ENCODE measurements at places on chromosomes 12 and 14.

- no peak for DNase-seq
Observed at GRCh38 chr14:78524766-78525165, 354.6 kb downstream of the NRXN3 start.

DNA sequence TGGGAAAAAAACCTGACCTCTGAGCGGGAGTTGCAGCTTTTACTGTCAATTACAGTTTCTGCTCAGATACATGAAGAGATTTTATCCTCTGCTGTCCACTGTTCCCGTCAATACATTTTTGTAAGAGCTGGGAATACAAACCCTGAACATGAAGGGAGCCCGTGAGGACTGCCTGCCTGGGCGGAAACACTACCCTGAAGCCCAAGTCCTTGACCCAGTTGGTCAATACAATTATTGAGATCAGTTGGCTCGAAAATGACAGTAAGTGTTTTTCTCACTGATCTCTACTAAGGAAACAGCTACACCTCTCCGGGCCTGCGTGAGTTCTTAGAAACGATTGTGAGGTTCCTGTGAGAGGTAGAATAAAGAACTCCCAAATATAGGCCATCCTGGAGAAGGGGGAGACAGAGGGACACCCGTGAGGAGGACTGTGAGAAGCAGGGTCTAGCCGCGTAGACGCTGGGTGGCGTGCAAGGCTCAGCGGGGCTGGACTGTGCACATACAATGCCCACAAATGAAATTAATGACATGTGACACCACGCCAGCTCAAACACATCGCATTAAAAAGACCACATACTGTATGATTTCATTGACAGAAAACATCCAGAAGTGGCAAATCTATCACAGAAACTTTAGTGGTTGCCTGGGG is 509.5 kb downstream of the TMEM132D start:
- DNase-seq, result no peak

DNA sequence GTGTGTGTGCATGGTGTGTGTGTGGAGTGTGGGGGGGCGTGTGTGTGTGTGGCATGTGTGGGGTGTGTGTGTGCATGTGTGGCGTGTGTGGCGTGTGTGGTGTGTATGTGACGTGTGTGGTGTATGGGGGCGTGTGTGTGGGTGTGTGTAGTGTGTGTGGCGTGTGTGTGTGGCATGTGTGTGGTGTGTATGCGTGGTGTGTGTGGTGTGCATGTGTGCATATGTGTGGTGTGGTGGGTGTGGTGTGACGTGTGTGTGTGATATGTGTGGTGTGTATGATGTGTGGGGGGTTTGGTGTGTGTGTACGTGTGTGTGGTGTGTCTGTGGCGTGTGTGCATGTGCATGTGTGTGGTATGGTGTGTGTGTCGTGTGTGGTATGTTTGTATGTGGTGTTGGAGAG is 24.1 kb upstream of the CMKLR1 start:
- DNase-seq, result no peak

DNA sequence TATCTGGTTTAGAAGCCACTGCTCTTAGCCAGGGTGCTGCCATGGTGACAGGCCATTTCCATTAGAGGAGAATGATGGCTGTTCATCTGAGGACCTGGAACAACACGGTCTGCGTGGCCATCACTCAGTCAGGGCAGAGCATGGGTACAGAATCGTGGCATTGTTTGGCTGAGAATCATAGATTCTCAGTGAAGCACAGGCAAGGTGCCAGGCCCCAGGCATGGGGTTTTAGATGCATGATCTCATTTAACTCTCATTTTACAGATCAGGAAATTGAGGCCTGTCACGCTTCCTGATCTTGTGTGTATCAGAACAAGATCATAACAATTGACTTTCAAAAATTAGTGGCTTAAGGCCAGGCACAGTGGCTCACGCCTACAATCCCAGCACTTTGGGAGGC is 26.8 kb upstream of the IRF2BPL start:
- DNase-seq, result no peak

DNA sequence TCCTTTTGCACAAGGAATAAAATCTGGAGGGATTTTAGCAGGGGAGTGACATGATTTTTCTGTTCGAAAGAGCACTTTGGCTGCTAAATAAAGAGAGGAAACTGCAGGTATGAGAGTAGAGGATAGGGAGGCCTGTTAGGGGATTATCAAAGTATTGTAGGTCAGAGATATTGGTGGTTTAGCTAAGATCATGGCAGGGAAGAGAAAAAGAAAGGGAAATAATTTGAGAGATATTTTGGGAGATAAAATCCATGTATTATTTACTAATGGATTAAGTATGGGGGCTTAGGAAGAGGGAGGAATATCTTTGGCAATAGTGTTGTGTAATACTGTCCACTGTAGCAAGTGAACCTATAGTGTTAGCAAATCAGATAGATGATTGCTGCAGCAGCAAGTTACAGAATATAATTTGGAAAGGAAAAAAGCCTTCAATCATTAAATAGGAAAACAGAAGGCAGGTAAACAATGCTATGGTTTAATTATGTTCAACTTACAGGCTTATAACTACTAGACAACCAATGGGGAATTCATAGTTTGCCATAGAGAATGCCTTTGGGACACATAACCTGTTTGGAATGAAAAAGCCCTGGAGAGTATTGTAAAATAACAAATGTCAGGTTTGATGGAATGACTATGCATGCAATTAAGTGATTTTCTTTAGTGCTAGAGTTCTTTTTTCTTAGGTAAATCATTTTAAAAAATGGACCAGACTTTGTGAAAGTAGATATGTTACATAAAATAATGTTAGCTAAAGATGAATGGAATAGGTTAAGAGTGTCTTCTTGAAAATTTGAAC is 50.5 kb downstream of the ADIPOR2 start:
- DNase-seq, result no peak

DNA sequence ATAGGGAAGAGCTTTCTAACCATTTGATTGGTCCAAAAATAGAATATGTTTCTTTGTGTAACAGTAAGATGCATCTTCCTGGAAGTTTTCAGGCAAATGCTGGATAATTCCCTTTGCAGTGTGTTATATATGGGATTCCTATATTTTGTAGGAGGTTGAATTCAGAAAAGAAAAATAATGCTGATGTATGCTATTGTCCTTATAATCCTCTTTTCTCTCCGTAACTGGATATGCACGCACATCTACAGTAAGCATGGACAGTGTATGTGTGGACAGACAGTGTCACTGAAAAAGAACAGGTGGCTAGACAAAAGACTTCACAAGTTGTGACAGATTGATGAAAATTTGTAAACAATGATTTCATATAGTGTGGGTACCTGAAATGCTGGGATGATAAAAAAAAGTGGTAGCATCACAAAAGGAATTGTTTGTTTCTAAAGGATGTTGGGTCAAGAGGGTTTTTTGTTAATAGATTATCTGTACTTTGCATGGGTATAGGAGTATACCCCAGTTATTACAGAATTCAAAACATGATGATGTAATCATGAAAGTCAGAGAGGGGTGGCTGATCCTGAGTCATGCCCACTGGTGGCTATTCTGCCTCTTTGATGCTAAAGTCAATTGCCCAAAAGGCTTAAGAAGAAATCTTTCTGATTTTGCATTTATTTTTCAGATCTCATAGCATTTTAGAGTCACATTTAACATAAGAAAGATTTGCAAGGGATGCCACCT is 160.7 kb upstream of the TMTC1 start:
- no peak for DNase-seq

GRCh38 chr12:68780731-68781130 is 27.2 kb upstream of the MDM2 start:
- no peak for DNase-seq

DNA sequence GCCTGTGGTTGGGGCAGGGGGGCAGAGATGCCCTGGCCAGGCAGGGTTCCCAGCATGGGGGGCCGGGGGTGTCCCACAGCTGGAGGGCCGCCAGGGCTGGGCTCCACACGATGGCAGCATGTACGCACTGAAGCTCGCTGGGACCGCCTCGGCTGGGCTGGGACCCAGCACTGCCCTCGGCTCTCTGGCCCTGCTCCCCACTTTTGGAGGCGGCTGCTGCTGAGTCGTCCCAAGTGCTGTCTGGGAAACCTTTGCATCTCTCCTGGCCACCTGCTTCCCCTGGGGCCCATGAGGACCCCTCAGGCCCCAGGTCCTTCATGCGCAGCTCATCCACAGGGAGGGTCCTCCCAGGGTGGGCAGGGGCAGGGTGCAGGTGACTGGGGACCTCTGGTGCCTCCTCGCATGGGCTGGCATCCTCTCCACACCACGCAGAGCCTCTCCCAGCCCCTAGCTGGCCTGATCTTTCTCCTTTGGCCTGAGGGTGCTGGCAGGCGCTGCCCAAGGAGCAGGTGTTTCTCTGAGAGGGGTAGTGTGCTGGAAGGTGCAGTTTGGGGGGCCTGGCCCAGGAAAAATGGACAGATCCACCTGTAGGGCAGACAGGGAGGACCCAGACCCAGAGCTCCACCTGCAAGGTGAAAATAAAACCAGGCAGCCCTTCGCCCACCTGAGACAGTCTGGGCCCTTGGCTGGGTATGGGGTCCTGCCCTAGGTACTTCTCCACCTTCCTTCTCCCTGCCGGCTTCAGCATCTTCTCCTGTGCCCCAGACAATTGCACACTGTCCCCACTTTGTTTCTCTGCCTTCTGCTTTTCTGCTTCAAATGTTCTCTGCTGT is 46.9 kb downstream of the DLK1 start:
- DNase-seq, result no peak

DNA sequence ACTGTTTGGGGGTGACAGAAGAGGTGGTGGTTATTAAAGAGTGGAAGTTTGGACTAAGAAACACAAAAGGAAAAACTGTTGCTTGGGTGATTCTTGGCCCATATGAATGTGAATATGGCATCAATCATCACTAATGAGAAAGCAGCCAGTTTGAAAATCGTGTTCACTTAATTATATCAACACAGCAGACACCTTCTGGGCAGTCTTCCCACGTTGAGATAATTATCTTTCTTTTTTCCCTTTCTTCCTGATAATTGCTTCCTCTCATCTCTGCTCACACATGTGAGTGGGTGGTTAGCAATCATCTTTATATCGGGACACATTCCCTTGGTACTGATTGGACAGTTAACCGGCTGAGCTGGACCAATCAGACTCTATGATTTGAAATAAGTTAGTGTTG is 539.7 kb downstream of the AACS start:
- DNase-seq, result no peak

GRCh38 chr12:92096346-92097136 is 49.1 kb downstream of the BTG1 start:
- DNase-seq, result no peak

DNA sequence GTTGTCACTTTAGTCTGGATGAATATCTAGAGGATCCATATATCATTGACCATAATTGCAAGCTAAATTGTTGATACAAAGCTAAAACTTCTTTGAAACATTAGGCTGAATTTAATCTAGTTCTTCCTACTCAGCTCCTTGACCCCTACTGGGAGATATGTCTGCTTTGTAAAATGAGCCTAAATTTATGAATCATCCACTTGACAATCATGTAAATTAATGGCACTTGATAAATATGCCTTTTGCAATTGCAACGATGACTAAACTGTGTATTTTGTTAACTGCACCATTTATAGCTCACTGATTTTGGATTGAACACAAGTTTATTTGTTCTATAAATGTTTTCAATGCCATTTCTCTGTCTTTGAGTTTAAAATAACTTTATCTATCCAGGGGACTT is 1616.5 kb upstream of the FLRT2 start:
- DNase-seq, result no peak

- no peak for DNase-seq
Observed at GRCh38 chr14:71344506-71344905, 437.2 kb downstream of the PCNX1 start.

DNA sequence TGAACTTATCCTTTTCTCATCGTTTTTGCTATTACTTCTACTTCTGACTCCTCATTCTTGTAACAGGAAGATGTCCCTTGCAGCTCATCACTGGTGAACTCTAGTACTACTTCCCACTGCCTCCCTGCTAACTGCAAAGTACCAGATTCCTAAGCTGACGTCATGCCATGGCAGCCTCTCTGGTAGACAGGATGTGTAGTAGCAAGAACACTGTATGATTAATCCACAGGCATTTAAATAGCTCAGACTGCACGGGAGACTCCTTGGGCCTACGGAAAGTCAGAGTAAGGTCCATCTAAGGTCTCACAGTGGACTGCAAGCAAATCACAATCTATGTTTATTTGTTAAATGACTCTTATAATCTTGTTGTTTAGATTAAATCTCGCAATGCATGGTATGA is 43.5 kb downstream of the DNAI7 start:
- DNase-seq, result no peak

GRCh38 chr12:29167445-29167844 is 18.4 kb downstream of the FAR2 start:
- no peak for DNase-seq

DNA sequence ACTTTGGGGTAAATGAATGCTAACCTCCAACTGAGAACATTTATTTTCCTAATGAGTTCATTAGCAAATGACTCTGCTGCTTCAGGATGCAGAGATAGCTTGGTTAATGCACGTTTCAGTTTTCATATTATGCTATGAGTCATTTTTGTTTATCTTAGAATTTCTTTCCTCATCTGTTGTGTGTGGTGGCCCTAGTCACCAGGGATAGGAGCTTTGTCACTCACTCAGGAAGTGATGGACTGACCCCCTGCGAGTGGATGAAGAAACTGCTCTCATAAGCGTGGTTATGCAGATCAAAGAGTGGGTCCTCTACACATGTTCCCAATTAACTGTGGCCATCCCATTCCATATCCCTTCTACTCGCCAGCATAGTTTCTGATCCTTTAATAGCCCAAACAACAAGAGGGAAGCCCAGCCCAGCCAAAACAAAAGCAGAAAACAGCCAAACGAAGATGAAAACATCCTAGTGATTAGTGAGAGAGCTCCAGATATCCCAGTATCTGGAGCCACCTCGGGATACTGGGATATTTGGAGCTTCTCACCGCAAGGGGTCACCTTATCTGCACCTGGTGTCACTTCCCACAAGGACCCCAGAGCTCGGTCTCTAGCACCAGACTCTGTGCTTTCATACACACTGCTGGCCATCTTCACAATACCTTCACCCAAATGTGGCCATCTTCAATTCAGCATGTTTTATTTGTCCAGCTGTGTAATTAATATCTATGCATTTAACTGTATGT is 8.6 kb downstream of the TC2N start:
- no peak for DNase-seq

DNA sequence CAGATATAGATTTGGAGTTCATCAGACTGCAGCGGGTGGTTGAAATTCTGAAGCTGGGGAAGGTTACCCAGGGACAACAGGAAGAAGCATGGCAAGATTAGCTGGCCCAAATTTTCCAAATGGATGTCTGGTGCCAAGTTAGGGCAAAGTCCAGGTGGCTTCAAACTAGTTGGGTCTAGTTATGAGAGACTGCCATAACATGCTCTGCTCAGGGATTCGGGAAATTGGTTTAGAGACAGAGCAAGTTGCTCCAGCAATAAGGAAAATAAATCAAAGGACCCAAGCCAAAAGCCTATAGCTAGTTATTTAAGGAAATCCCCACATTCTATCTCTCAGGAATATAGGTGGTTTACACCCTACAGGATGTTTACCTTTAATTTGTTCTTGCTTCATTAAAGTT is 125.7 kb upstream of the BTG1 start:
- no peak for DNase-seq

GRCh38 chr12:7229741-7230140 is 40.3 kb downstream of the PEX5 start:
- no peak for DNase-seq

- no peak for DNase-seq
Observed at GRCh38 chr12:100141666-100141997, 1.0 kb downstream of the BLTP3B start.
